MCF 10A (cell line): ENCODE measurements at places on chromosomes 6 and 20. TPM values are rescaled to one million over a fixed set of nuclear protein-coding genes. Genes with fewer than 3 reads are reported as not detected.

Gene RIPOR3
- not detected in 2 replicates for total RNA-seq

Gene HMGN3
- total RNA-seq: 18.7 and 36.5 TPM in 2 replicates

Gene GPANK1
- 13.0 and 13.6 TPM in 2 replicates for total RNA-seq

DNA sequence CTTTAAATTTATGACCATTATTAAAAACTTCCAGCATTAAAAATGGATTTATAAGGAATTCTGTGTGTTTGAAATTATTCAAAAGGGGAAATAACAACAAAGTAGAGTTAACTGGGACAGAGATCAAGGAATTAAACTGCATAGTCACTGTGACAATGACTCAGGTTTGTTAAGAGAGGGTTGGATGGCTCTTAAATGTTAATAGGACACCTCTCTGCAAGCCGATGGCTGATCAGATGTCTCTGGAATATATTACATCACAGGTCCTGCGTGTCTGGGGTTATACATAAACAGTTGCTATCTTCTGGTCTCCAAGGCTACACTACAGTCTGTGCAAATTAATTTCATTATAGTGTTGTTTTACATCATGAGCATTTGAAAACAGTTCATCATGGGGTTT is 574.3 kb downstream of the COL12A1 start:
- DNase-seq: no peak

DNA sequence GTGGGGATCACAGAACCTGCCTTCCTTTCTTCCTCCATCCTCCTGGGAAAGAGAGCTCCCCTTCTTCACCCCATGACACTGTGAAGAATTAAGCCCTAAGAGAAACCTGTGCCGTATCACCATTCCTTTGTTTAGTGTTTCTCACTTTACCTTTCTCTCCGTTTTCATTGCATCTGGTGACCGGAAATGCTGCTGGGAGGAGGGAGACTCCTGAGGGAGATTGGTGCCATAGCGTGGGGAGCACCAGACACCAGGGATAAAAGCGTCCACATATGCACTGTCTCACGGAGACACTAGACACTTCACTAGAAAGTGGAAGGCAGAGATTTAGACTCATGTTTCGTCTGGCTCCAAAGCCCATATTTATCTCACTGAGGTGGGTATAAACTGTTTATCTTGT is 15.5 kb upstream of the ULBP3 start:
- DNase-seq: no peak

GRCh38 chr20:56796345-56796744 is 167.2 kb downstream of the TFAP2C start:
- DNase-seq: peak; percentile 30

DNA sequence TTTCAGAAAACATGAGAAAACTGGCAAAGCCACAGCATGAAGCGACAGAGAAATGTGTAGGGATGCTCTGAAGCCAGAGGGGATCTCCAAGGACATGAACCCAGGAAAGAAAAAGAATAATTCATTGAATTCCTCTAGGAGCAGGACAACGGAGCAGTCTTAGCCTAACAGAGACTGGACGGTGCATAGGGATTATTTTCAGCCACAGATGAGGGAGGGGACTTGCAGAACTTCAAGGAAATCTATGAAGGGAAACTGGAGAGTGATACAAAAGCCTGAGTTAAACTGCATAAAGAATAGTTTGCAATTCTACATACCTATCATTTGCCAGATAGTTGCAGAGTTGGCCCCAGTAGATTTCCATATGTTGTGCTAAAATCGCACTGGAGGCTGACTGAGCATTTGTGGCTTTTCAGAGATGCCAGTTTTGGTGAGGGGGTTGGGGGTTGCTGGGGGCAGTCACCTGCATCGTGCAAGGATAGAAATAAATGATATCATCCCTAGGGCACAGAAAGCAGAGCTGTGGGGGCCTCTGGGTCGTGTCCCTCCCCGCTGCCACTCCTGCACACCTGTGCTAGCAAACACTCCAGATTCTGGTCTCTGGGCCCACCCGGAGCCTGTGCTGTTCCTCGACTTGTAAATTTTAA is 443.2 kb upstream of the JARID2 start:
- DNase-seq: no peak
